ENCODE measurements at places on chromosomes 2 and 18. TPM values are rescaled to one million over a fixed set of nuclear protein-coding genes. Genes with fewer than 3 reads are reported as not detected.

EVX2 gene
- not detected for total RNA-seq

DNA sequence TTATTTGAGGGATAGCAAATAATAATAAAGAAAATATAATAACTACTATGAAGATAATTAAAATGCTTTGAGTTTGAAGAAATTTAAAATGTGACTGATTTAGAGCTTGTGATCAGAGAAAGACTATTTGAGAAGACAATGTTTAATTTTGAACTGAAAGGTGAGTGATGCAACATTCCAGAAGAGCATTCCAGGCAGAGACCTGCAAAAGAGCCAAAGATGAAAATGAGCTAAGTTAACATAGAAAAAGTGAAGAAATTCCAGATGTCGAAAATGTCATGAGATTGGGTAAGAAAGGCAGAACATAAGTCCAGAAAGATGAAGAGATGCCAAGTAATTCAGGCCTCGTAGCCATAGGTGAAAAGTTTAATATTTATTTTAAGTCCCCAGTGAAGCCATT lies 215.8 kb downstream of the FSIP2 start:
- H3K4me3 ChIP-seq: no peak overlapping the region
- no peaks in the 10 kb centered on the region for H3K4me1 ChIP-seq
- no peaks in the 10 kb centered on the region for H3K27me3 ChIP-seq
- no peak overlapping the region for H3K27ac ChIP-seq
- DNase-seq: no peak

- DNase-seq: no peak
- no peak overlapping the region for H3K27ac ChIP-seq
These were observed 37.6 kb downstream of the LMAN2L start for GRCh38 chr2:96702098-96702785.

DNA sequence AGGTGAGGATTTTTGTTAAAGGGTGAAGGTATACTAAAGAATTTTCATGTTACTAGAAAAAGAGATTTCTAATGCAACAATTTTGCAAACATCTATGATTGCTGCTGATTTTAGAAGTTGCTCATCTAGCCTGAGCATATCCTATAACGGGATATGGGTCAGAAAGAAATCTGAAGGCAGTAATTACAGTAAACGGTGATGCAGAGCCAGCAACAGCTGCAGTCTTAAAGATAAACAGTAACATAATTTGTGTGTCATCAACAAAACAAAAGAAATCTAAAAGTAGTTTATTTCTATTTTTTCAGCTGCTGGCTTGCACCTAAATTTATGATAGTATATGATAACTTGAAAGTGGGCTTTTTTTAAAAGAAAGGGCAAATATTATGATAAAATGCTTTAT lies 215.7 kb downstream of the SLC4A10 start:
- DNase-seq: peak; percentile 82
- no peaks in the 10 kb centered on the region for H3K4me1 ChIP-seq
- no peak overlapping the region for H3K27ac ChIP-seq

- no peak overlapping the region for H3K4me3 ChIP-seq
- no peak overlapping the region for H3K27ac ChIP-seq
- no peak for DNase-seq
- no peaks in the 10 kb centered on the region for H3K4me1 ChIP-seq
- no peaks in the 10 kb centered on the region for H3K36me3 ChIP-seq
These were observed 76.1 kb downstream of the PRKRA start for GRCh38 chr2:178374865-178375264.

DNA sequence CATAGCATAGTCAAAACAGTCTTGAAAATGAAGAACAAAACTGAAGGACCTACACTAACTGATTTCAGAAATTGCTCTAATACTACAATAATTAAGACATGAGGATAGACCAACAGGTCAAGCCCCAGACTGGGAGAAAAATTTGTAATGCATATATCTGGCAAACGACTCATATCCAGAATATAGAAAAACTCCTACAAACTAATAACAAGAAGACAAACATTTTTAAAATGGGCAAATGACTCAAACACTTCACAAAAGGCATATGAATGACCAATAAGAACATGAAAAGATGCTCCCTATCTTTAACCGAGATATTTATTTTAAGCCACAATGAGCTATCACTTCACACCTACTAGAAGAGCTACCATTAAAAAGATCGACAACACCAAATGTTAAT lies 14.2 kb downstream of the TGFBRAP1 start:
- peaks cover 5% of the 10 kb centered on the region for H3K4me1 ChIP-seq
- no peaks in the 10 kb centered on the region for H3K27me3 ChIP-seq
- H3K36me3 ChIP-seq: no peaks in the 10 kb centered on the region
- no peak for DNase-seq
- H3K27ac ChIP-seq: no peak overlapping the region

SERPINB5 gene
- total RNA-seq: 0.92 TPM

- H3K27ac ChIP-seq: peak overlapping the region; percentile 88
- no peaks in the 10 kb centered on the region for H3K27me3 ChIP-seq
- H3K4me3 ChIP-seq: peak overlapping the region; percentile 71
- DNase-seq: peak; percentile 40
- H3K36me3 ChIP-seq: no peaks in the 10 kb centered on the region
These were observed 1.1 kb downstream of the TTL start for GRCh38 chr2:112483042-112483473.

Data from lung (tissue), 17 donors.